Placental epithelial cell (primary cell): ENCODE measurements at places on chromosomes 6 and 20. TPM values are rescaled to one million over a fixed set of nuclear protein-coding genes. Genes with fewer than 3 reads are reported as not detected.

Gene PRSS35
- total RNA-seq, result 0.11 and 0.39 TPM in 2 replicates

Gene FAM217A
- not detected in 2 replicates for total RNA-seq

Gene RAET1G
- 0.43 and 0.79 TPM in 2 replicates for total RNA-seq

Gene FAM184A
- under 0.01 and 0.11 TPM in 2 replicates for total RNA-seq

Gene ARHGAP40
- total RNA-seq, result 15.1 and 16.5 TPM in 2 replicates

Gene DPPA5
- total RNA-seq, result not detected in 2 replicates

Gene PROKR2
- not detected in 2 replicates for total RNA-seq

Gene ZKSCAN4
- 6.2 and 8.6 TPM in 2 replicates for total RNA-seq

Gene HLA-DMA
- total RNA-seq, result 3.1 and 6.3 TPM in 2 replicates

Gene SLC22A3
- 2.7 and 15.7 TPM in 2 replicates for total RNA-seq

Gene WFDC12
- not detected in 2 replicates for total RNA-seq

Gene MDFI
- 223 and 402 TPM in 2 replicates for total RNA-seq

Gene PRPF6
- total RNA-seq, result 47.6 and 61.6 TPM in 2 replicates

Gene DDX27
- total RNA-seq, result 36.5 and 44.0 TPM in 2 replicates
